ENCODE measurements at places on chromosomes 7 and 10.

DNA sequence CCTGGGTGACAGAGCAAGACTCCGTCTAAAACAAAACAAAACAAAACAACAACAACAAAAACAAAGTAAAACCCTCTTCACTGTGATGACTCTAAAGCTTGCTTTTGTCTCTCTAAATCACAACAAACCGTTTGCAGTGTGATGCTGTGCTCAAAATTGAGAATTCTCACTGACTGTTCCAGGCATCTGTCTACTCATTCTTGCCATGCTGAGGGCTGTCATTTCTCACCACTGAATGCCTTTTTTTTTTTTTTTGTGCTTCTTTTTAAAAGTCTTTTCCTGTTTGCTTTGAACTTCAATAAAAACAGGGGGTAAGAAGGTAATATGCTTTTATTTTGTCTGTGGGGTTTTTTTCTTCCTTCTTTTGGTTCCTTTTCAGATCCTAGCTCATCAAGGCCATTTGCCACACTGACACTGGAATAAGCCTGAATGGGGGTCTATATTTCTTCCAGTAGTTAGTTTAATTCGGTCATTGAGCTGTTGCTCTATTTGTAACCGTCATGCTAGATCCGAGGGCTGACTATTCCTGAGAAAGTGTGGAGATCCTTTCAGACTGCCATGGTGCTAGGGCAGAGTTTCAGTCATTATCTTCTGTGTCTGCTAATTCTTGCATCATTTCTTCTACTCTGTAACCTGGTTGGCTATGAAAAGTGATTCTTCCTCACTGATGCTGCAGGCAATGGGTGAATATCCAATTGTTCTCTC lies 10.6 kb downstream of the FAS start:
- DNase-seq, result no peak

- no peak for DNase-seq
Measured at GRCh38 chr10:74177140-74177677, 26.2 kb downstream of the ADK start.

GRCh38 chr7:25522727-25523126 lies 294.4 kb upstream of the NPVF start:
- no peak for DNase-seq

GRCh38 chr7:127943541-127944521 lies 87.4 kb downstream of the LRRC4 start:
- peak; percentile 75 for DNase-seq

DNA sequence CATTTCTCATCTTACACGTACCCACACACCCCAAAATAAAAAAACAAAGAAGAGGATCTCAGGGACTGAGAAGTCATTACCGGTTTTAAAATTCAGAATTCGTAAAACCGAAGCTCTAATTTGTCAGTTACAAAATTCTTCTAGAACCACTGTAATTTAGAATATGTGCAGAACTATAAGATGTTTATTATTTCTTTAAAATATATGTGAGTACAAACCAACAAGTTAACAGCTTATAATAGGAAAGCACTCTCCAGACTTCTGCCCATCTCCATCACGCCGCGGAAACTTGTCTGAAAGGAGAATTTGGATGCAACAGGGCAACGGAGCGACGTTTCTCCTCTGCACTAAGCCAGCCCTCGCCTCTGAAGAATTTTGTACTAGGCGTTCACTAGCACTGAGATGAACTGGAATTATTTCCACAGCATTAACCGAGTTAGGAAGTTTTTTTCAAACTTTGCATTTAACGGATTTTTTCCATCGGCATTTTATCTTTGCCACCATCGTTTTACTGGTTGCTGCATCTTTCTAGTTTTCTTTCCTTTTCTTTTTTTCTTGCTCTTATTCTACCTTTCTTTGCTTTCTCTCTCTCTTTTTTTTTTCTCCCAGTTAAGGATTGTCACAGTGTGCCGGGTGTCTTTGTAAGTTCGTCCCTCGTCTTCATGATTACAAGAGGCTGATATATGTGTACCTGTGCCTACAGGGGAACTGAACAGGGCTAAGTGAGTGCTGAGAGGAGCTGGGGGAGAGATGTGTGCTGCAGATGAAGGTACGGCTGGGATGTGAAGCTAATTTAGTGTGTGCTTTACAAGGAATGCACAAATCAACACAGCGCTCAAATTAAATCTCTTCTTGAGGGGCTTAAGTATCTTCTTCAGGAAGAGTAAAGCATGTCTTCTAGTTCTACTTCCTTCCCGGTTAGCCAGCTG lies 295.9 kb upstream of the NFE2L3 start:
- no peak for DNase-seq
